ENCODE measurements at places on chromosomes 13 and 19.

GRCh38 chr19:46896076-46896794, 35.4 kb downstream of the ARHGAP35 start:
- DNase-seq = no peak

DNA sequence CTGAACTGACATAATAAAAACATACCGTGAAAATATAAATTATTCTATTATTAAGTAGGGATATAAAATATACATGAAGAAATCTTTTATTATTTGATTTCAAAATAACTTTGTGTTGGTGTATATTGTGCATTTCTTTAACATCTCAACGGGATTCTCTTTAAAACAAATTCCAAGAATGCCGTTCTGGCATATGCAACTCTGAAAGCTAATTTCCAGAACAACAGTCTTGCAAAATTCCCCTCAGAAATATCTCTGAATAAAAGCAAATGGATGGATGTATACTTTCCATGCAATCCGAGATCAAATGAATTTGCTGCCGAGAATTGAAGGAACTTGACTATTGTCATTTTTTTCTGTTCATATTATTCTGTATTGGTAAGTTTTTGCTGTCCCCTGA, 1579.8 kb downstream of the PCDH9 start:
- DNase-seq = no peak

GRCh38 chr19:38842439-38843174, 7.2 kb downstream of the HNRNPL start:
- DNase-seq = no peak

- DNase-seq = no peak
Measured at GRCh38 chr13:109180905-109181425, 551.6 kb downstream of the MYO16 start.

DNA sequence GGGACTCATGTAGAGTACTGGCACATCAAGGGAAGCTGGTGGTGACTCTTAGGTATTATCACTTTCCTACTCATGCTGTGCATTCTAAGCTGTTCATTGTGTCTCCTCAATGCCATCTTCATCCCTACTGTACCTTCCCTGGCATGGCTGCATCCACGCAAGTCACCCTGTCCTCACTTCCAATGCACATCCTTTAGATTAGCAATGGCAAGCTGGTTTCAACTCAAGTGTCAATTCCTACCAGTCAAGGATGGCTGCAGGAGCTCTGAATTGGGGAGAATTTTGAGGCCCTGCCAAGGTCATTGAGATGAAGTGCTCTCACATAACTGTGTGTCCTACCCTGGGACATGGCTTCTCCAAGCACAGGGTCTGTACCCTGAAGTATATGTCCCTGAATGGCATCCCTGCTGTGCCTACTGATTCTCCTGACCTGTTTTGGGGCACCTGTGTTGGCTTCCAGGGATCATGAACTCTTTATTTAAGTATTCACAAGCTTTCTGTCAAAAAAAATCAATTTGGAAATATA, 24.6 kb downstream of the COL4A1 start:
- no peak for DNase-seq

- no peak for DNase-seq
Measured at GRCh38 chr13:52177276-52177675, 17.9 kb upstream of the NEK3 start.

DNA sequence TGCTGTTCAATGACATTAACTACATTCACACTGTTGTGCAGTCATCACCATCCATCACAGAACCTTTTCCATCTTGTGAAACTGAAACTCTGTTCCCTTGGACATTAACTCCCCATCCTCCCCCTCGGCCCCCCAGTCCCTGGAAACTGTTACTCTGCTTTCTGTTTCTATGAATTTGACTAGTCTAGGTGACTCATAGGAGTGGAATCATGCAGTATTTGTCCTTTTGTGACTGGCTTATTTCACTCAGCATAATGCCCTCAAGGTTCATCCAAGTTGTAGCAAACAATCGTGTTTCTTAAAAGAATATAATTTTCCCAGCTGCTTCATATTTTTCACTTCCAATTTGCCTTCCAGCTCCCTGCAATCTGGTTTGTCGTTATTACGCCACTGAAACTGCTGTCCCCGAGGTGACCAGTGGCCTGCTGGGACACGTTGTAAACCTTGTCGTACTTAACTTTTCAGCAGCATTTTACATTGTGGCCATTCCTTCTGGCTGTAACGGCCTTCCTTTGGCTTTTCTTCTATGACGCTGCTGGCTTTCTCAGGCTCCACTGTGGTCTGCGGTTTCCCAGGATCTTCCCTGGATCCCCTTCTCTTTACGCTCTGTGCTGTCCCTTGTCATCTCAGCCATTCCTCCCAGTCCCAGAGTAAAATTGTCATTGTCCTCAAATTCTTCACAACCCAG, 74.0 kb downstream of the DHRS12 start:
- no peak for DNase-seq

GRCh38 chr13:54373211-54373610, 1344.6 kb downstream of the OLFM4 start:
- DNase-seq = no peak

GRCh38 chr13:79226938-79227337, 179.1 kb downstream of the RBM26 start:
- no peak for DNase-seq

DNA sequence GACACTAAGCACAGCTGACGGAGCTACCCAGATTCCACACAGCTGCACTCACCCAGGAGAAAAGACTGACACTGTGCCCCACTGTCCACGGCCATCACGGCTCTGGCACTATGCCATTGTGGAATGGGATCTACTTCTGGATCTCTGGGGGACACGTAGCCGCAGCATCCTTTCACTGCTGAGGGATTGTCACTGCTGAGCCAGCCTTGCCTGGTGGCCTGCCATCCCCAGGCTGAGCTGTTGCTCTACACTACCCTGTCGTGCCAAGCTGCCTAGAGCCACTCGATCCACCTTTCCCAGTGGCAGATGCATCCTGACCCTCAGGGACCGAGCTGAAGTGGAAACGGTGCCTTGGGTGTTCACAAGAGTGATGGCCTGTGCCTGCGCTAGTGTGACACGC, 5.0 kb upstream of the LILRB5 start:
- DNase-seq = no peak

DNA sequence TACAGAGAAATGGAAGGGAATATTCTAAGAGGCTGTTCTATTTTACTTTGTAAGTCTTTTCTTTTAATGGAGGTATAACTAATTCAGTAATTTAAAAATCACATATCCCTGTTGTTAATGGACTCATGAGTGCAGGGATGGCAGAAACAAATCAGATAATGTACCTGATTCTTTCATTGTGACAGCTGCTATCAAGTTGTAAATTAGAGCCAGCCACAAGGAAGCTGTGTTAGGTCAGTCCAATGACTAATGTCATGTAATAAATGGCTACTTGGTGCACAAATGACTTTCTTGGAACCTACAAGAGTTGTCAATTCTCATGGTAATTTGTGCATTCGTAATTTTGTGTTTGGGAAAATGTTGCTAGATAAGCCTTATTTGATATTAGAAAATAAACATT, 446.4 kb downstream of the DCT start:
- DNase-seq = no peak

DNA sequence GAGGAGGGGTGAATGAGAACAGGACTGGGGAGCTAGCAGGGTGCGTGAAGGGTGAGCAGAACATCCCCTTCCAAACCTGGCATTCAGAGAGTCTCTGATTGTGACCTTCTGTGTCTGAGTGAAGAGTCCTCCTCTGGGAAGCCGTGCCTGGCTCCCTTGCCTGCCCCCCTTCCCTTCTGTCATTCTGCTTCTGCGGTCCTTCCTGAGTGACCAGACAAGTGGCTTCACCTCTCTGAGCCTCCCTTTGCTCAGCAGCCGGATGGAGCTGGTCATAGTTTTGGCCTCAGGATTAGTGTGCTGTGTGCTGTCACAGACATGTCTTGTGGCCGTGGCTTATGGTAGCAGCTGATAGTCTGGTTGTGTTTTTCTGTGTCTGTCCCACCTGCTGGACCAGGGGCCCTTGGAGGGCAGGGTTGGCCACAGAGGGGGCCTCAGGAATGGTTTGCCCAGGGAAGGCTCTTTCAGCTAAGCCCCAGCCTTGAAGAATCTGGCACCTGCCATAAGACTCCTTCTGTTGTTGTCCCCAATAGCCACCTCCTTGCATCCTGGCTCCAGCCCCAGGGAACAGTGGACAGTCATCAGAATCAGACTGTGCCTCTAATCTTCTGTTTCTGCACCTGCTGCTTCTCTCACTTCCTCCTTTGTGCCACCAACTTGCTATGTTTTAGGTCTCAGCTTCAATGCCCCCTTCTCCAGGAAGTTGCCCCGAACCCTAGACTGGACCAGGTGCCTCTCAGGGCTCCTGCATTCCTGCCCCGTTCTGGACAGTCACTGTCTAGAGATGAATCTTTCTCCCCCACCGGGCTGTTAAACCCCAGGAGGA, 5.9 kb downstream of the CLPTM1 start:
- DNase-seq = no peak

- DNase-seq = no peak
Measured at GRCh38 chr13:106532111-106532929, 3.1 kb downstream of the EFNB2 start.

DNA sequence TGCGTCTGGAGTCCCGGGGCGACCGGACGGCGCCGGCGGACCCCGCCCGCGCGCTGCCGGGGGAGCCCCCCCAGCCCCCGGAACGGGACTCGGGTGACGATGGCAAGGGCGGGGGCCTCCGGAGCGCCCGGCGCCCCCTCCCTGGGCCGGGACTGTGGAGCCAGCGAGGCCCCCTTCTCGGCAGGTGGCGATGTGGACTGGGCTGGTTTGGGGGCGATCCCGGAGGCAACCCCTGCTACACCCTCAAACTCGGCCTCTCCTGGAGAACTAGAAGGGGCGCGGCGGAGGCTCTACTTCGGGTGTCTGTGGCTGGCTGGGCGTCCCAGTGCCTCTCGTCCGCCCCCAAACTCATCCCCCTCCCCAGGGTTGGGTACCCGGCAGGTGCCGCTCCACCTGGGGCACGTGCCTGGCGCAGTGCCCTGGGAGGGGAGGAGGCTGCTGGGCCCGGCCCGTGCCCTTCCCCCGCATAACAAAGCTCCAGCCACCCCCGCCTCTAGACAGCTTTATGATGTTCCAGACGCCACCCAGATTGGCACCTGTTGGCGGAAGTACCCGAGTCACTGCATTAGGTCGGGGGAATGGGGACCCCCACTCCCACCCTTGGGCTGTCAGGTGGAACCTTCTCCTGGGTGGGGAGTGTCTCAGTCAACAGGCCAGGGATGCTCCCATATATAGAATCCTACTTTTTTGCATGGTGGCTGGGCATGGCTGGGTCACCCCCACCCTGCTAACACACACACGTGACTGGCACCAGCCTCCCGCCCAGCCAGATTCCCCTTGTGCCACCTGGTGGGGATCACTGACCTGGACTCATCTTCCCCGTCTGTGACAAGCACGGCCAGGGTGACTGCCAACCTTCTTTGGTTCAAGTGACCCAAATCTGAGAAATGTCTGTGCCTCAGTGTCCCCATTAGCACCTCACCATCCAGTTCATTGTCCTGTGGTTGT, 722 bp downstream of the PKN1 start:
- no peak for DNase-seq

DNA sequence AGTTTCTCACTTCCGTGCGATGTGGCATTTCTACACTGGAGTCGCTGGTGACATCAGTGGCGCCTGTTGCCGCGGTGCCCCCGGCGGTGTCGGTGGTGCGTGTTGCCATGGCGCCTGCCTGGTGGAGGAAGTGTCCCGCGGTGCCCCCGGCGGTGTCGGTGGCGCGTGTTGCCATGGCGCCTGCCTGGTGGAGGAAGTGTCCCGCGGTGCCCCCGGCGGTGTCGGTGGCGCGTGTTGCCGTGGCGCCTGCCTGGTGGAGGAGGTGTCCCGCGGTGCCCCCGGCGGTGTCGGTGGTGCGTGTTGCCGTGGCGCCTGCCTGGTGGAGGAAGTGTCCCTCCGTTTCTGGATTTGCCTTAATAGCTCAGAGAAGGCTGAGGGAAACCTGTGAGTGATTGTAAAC, 127.6 kb downstream of the KDM4B start:
- no peak for DNase-seq

DNA sequence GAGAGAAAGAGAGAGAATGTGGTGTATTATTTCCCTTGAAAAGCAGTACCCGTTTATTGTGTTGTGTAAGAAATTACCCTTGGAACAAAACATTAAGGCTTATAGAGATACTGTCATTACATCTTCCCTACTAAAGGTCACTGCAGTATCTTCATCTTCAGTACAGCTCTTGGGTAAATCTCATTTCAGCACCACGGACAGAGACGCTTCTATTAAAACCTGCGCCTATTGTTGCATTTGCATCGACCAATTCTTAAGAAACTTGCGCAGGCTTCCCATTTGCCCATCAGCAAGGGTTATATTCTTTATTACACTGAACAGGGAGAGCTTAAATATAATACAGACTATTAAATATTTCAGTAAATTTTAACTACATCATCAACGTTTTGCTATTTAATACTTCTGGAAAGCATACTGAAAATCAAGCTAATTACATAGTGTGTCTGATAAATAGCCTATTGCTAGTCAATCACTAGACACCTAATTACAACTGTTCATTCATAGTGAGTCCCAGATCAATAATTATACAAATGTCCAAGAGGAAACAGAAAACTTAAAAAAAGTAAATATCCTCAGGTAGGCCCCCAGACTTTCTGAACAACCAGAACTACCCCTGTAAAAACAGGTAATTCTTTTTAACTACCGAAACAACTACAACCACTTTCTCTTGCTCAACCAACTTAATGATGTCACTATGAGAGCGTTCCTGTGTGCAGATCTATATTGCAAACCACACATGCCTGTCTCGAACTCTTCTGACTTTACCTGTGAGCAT, 350.6 kb downstream of the LIG4 start:
- DNase-seq = peak; percentile 70

DNA sequence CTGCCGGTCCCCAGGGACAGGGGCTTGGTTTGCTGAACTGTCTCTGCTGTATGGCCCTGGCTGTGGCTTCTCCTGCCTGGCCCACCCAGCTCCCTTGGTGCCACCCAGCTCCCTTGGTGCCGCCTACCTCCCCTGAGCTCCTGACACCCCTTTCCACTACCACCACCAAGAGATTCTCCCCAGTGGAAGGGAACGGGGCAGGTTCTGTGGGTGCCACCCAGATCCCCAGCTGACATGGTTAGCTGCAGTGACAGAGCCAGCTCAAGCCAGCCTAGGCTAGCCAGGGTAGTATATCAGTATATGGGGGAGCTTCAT, 28.5 kb upstream of the POP4 start:
- DNase-seq = no peak

DNA sequence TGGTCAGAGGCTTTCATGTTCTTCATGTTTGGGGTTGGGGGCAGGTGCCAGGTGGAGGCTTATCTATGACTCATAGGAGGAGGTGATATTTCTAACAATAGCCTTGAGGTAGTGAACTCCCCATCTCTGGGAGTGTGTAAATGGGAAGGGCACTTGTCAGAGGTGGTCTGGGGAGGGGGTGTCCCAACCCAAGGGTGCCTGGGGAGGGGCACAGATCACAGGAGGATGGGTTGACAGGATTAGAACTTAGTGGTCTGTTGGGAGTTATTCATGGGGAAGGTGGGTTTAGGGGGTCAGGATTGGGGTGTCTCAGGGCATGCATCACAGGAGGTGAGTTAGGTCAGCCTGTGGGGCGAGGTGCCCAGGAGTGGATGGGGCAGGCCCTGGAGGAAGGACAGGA, 1.6 kb downstream of the ACTL9 start:
- DNase-seq = no peak

GRCh38 chr13:111658145-111659100, 338.0 kb downstream of the TEX29 start:
- DNase-seq = no peak
